ENCODE measurements at places on chromosomes 3 and 15.

- DNase-seq = no peak
Observed at GRCh38 chr3:128499724-128500275, 6.8 kb upstream of the GATA2 start.

- DNase-seq = no peak
Observed at GRCh38 chr3:41202834-41203345, 3.6 kb downstream of the CTNNB1 start.

GRCh38 chr3:67362686-67363085, 291.7 kb downstream of the SUCLG2 start:
- DNase-seq = no peak

DNA sequence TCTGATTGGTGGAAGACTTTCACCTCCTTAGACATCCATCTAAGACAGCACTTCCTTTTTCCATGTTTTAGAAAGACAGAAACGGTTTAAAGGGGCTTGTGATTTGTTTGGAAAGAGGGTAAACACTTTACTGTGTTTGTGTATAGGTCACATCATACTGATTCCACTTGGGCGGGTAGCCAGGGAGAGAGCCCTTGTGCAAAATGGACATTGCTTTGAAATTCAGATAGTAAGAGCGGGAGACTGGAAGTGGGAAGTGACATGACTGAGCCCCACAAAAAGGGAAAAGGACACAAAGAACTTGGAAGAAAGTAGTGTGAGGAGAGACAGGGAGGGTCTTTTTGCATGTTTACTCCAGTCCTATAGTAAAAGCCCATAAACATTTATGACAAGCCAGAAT, 195.6 kb upstream of the CNTN4 start:
- peak; percentile 17 for DNase-seq

GRCh38 chr3:101010296-101010695, 17.1 kb upstream of the ABI3BP start:
- DNase-seq = no peak

DNA sequence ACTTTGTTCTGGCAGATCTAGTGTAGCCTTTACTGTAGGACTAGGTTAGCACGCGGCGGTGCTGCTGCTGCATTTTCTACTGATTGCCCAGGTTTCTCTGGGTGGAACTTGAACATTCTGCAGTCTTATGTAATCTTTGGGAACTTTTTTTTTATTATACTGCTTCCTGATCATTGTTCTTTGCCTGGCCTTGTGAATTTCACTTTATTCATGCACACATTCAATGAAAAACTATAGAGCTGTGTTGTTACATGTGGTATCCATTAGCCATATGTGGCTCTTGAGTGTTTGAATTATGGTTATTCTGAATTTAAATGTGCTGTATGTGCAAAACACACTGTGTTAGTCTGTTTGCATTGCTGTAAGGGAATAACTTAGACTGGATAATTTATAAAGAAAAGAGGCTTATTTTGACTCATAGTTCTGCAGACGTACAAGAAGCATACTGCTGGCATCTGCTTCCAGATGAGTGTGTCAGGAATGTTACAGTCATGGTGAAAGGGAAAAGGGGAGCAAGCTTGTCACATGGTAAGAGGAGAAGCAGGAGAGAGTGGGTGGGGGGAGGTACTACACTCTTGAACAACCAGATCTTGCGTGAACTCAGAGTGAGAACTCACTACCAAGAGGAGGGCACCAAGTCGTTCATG, 26.5 kb downstream of the MEF2A start:
- DNase-seq = no peak

GRCh38 chr3:171206283-171206682, 179.8 kb upstream of the SLC2A2 start:
- DNase-seq = no peak

DNA sequence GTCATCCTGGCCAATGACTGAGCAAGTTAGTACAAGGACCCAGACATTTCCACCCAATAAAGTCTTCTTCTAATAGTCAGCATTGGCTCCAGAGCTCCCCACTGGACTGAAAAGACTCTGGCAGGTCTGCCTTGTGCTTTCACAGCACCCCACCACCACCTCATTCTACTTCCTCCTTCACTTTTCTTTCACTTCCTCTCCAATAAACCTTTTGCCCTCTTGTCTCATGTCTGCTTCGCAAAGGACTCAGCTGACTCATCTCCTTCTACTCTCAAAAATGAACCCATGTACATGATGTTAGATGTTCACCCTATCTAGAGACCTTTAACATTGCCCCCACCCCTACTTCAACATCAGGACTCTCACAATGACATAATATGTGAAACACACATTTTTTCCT, 181.0 kb upstream of the PPP2R3A start:
- DNase-seq = no peak

- no peak for DNase-seq
Observed at GRCh38 chr3:58341376-58341775, 8.7 kb downstream of the PXK start.

DNA sequence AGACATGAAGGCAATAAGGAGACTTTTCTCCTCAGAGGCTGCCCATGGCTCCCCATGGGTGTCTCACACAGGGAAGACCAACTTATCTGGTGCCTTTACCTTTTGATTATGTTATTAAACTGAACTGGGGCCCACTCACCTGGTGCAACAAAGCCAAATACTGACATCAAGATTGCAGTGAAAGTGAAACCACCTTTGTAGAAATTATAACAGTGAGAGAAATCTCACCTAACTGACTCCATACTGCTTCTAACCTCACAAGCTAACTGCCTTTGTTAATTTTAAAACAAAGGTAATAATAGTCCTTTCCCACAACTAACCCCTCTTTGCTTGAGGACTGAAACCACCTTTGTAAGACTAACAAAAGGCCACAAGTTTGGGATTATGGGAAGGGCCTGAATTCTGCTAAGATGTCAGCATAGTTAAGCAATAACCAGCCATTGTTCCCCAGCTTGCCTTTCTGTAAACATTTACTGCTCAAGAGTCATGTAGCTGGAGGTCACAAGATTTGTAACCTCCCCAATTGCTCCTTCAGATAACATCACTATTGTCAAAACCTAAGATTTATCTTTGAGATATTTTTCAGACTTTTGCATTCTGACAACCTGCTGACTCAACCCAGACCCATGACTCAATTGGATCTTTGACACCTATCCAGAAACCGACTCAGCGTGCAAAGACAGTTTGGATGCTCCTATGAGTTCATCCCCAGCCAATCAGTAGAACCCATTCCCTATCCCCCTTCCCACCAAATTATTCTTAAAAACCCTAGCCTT, 420.3 kb upstream of the CFAP20DC start:
- no peak for DNase-seq

GRCh38 chr15:37098468-37099318, 1.7 kb downstream of the MEIS2 start:
- peak; percentile 6 for DNase-seq

- DNase-seq = no peak
Observed at GRCh38 chr3:161268601-161269000, 47.5 kb downstream of the NMD3 start.

- DNase-seq = no peak
Observed at GRCh38 chr3:192834428-192834827, 83.2 kb downstream of the MB21D2 start.

- DNase-seq = no peak
Observed at GRCh38 chr15:91944331-91944730, 90.8 kb downstream of the SLCO3A1 start.

GRCh38 chr3:13069495-13069894, 3.7 kb downstream of the IQSEC1 start:
- DNase-seq = no peak

DNA sequence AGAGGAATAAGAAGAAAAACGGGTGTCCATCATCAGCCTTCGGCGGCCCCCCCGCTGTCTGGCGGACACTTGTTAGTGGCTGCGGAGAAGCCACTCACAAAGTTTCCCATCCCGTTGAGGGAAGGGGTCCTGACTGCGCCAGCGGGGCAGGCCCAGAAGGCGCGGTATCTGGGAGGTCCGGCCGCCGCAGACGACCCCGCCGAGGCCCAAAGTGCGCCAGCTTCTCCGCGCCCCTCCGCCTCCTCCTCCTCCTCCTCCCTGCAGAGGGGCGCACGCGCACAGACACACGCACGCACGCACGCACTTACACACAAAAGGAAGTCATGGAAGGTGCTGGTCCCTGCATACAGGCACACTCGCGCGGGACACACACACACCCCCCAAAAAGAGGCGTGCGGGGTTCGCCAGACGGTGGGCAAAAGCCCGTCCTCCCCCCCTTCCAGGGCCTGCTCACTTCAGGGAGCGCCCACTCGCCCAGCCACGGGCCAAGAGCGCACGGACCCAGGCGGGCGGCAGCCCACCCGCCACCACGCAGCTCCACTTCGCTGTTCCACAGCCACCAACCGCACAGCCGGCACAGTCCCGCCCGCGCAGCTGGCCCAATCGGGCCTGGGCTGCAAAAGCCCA, 18.0 kb downstream of the ZNF148 start:
- peak; percentile 46 for DNase-seq

DNA sequence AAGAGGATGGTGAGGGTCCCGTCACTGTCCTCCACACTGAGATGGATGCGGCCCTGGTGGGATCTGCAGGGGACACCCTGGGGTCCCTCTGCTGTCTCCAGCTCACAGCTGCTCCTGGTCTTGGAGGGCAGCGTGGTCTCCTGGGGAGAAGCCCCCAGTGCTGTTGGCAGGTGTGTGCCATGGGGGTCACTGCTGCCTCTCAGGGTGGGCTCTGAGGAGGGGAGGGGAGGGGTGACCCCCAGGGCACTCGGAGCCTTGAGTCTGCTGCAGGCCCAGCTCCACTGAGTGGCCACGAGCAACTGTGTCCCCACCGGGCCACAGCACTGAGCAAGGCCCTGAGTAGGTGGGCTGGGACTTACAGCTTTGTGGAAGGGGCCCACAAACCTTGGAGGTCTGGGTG, 34.7 kb downstream of the KLHL25 start:
- no peak for DNase-seq

- no peak for DNase-seq
Observed at GRCh38 chr3:149621218-149622005, 36.4 kb downstream of the WWTR1 start.

GRCh38 chr3:17431004-17431403, 311.4 kb downstream of the TBC1D5 start:
- peak; percentile 14 for DNase-seq
